ENCODE measurements at places on chromosomes 5 and 9. TPM values are rescaled to one million over a fixed set of nuclear protein-coding genes. Genes with fewer than 3 reads are reported as not detected.

DNA sequence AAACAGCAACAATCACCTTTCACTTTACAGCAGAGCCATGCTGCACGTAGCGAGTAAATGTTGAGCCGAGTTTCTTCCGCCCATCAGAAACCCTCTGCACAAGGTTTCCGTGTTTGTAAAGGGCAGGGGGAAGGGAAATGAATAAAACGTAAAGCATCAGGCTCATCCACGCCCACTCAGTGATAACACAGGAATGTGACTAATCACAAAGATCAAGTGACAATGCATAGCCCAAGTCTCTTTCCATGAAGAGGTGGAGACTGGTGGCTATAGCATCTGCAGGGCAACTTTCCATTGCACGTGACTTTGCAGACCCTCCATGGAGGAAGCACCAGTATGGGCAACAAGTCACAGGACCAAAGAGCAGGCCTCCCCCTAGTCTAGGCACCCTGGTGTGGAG, 56.6 kb downstream of the CAMSAP1 start:
- DNase-seq: peak; percentile 44

DNA sequence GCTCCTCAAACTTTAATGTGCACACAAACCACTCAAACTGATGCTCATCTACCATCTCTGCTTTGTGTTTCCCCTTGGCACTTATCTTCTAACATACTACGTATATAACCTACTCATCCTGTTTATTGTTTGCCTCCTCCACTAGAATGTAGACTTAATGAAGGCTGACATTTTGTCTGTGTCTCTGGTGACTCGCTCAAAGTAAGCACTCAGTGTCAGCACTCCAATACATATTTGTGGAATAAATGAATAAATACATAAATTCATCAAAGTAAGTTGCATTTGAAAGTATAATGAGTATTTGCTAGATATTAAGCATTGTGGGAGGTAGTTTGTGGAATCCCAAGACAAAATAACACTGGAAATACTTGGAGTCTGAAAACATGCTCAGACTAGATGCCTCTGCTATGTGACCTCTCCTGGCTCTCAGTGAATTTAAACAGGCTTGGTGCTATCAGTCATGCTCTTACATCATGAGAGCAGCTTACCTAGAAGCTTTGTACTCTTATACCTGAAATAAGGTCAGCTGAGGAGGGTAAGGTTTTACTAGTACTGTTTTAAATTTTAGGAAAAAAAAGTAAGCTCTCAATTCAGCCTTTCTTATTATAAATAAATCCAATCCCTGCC, 37.0 kb upstream of the RANBP6 start:
- no peak for DNase-seq

DNA sequence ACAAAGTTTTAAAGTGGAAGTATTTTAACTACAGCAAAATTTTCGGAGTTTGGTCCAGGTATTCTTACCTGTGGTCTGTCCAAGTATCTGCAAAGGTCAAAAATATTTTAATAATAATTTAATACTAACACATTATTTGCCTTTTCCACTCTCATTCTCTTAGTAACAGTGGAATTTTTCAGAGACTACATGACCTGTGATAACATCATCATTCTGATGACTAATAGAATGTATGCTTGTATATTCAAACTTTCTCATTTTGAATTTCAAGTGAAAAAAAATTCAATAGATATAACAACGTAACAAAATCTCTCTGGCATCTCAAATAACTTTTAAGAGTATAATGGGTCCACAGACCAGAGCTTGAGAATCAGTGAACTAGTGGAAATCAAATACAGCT, 78.3 kb downstream of the FBXL17 start:
- no peak for DNase-seq

GRCh38 chr9:4984171-4984620, 876 bp upstream of the JAK2 start:
- no peak for DNase-seq

- DNase-seq: no peak
These were observed 5.8 kb downstream of the TLX3 start for GRCh38 chr5:171314728-171315385.

- DNase-seq: no peak
These were observed 63.1 kb upstream of the NREP start for GRCh38 chr5:111820072-111820471.

GRCh38 chr5:142065273-142065672, 43.3 kb upstream of the NDFIP1 start:
- no peak for DNase-seq

GRCh38 chr9:14391620-14392019, 77.7 kb upstream of the NFIB start:
- DNase-seq: no peak

- no peak for DNase-seq
These were observed 287.2 kb downstream of the TMEM232 start for GRCh38 chr5:110439296-110439695.

GRCh38 chr5:149340920-149341319, 4.4 kb upstream of the GRPEL2 start:
- DNase-seq: no peak

- no peak for DNase-seq
These were observed 88.0 kb downstream of the ANKRD55 start for GRCh38 chr5:56145106-56145505.

GRCh38 chr5:173334808-173335207, 6.6 kb upstream of the STC2 start:
- no peak for DNase-seq

OCLN gene
- 6.5 TPM for total RNA-seq

MARCHF11 gene
- total RNA-seq: not detected

COL5A1 gene
- 205 TPM for total RNA-seq

FLT4 gene
- total RNA-seq: 11.5 TPM

FCN2 gene
- total RNA-seq: not detected

All from A172 (cell line).